Stimulated activated CD4-positive, alpha-beta T cell treated with anti-CD3 and anti-CD28 coated beads, Interleukin-1b, Interleukin-23, amount 100 ng/mL, for 1 hour (primary cell): ENCODE measurements at places on chromosomes 5 and 9.

DNA sequence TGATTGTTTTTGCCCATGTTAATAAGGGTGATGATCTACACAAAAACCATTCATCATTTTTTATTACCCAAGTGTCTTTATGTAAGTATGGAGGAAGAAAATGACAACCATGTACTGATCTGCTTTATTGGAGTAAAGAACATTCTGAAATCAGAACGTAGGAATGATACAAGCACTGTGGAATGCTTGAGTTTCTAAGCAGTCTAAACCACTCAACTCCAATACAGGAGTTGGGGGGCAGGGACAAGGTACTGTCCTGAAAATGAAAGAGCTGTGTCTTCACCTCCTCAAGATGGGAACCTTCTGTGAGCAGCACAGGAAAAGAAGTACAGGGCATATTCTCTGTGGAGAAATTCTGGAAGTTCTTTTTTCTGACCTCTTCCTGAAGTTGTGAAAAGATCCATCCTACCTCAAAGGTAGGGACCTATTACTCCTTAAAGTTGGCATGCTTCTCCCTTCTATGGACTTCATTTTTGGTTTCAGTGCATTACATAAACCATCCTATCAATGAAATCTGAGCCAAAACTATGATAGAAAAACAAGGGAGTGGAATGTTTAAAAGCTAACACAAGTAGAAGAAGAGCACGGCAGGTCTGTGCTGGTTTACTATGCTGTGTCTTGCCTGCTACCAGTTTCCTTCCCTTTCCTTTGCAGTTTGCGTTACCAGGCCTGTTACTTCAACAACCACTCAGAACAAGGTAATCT, 202.6 kb downstream of the SEMA5A start:
- DNase-seq, result no peak

DNA sequence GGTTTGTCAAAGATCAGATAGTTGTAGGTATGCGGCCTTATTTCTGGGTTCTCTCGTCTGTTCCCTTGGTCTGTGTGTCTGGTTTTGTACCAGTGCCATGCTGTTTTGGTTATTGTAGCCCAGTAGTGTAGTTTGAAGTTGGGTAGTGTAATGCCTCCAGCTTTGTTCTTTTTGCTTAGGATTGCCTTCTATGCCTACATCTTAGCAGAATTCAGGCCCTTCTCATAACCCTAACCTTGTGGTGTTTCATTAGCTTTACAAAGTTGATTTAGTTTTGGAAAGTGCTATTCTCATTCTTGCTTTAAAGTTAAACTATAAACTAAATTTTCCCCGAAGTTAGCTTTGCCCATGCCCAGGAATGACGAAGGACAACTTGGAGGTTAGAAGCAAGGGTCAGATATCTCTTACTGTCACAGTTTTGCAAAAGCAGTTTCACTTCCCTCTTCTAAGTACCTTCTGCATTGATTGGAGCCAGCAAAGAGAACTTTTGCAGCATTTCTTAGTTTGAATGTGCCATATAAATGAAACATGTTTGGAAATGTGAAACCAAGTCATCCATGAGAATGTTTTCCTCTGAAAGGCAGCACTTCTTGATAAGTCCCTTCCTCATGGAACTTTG, 274.3 kb upstream of the DMRT1 start:
- no peak for DNase-seq

- no peak for DNase-seq
Observed at GRCh38 chr5:108747774-108748400, at the start of gene FER. Gene FER (plus strand): TSS chr5:108747897. CDS start chr5:108798183, 50,286 bp downstream.

- no peak for DNase-seq
Observed at GRCh38 chr5:111733571-111733970, 23.4 kb downstream of the NREP start.
